Thyroid gland (tissue), 4 donors: ENCODE measurements at places on chromosomes 5 and 9.

DNA sequence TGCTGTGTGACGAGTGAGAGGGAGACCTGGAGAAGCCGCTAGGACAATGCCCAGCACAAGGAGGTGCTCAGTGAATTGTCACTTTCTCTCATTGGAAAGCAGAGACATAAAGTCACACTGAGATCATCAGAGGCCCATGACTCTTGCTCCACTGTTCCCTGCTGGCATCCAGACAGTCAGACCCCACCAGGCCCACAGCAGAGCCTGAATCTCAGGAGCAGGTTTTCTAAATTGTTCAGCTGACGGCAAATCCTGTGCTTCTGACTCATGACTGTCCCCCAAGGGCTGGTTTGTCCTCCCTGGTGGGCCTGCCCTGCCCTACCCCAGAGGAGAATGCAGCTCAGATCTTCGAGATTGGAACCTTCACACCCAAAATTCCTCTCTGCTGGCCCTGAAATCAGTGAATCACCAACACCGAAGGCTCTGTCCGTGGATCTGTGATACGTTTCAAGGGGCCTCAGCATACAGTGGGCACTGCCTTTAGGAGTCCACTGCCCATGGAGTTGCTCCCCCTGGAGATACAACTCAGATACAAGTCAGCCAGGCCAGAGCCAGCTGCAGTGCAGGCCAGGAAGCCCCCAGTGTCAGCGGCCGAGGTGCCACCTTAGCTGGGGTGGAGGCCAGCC is 2.7 kb downstream of the PTGES start:
- DNase-seq = no peak
- H3K27me3 ChIP-seq = no peaks in the 10 kb centered on the region
- peaks cover 12% of the 10 kb centered on the region for H3K4me1 ChIP-seq

DNA sequence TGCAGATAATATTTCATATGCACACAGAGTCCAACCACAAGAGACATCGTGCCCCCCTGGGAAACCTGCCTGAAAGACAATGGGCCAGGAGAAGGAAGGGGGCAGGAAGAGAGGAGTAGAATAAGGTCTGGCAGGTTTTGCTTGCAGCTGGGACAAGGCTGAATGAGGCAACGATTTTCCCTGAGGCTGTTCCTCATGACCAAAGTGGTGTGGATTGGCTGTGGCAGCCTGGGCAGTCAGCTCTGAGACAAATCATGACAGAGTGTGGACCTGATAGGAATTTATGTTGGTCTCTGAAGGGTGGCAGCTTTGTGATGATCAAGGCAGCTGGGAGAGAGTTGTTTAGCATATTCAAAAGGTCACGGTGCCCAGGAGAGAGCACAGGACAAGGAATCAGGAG is 119.3 kb downstream of the NMUR2 start:
- H3K4me1 ChIP-seq = peaks cover 16% of the 10 kb centered on the region
- no peak for DNase-seq
- no peak overlapping the region for H3K27ac ChIP-seq
- H3K36me3 ChIP-seq = no peaks in the 10 kb centered on the region
- H3K4me3 ChIP-seq = no peak overlapping the region

DNA sequence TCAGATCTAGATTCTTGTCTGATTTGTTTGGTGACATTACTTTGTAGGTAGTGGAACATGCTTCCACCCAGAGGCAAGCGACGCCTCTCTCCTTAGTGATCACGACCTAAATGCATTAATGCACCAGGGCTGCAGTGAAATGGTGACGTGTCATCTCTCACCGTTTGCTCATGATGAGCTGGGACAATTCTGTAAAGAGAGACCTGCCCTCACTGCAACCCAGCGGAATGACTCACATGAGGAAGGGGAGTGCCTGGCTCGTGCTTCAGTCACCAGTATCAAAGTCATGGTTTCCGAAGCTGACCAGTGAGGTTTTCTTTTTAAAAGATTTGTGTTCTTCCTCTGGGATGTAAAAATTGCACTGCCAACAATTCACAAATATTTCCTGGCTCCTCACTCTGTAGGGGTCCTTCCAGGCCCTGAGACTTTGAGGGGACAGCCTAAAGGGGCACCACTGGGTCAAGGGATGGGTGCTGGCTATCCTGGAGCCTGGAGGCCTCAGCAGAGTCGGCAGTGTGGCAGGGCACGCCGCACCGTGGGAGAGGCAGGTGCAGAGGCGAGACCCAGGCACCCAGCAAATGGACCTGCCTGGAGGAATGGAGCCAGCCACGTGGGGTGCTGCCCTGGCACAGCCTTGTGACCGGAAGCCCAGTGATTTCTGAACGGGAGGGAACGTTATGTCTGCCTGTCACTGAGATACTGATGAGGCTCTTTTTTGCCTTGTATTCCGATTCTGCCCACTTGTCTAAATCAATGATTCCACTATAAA is 17.3 kb downstream of the QSOX2 start:
- H3K36me3 ChIP-seq = peaks cover 3% of the 10 kb centered on the region
- H3K27me3 ChIP-seq = no peaks in the 10 kb centered on the region
- no peak for DNase-seq
- no peak overlapping the region for H3K4me3 ChIP-seq

GRCh38 chr5:11792621-11793020 is 111.6 kb downstream of the CTNND2 start:
- no peaks in the 10 kb centered on the region for H3K4me1 ChIP-seq
- H3K4me3 ChIP-seq = no peak overlapping the region
- no peak for DNase-seq
- H3K27ac ChIP-seq = no peak overlapping the region
